Mesendoderm (in vitro differentiated cells): ENCODE measurements at places on chromosomes 2 and 18.
A peak's percentile ranks its signal among the peaks of the same experiment; 100 is the strongest.

GRCh38 chr18:40692871-40693270 lies 1262.2 kb upstream of the PIK3C3 start:
- DNase-seq = no peak

DNA sequence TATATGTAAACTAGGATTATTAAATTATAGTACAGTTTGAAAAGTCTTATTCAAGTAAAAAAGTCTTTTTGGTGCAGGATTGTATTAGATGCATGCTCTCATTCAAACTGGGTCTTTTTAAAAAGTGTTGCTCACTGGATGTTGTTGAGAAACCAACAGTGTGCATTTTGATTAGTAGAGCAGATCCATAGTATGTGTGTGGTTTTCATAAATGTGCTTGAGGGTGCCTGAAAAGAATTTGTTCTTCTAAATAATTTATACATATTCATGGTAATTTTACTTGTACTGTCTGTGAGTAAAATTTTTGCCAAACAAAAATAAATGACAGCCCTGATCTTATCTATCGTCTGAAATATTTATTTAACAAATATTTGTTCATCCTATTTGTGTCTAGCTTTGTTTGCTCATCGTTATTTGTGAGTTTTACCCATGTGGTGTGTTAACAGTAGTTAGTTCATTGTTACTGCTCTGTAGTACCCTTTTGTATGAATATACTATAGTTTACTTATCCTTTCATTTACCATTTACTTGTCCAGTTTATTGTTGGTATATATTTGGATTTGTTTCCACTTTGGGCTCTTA lies 50.4 kb downstream of the PTPN4 start:
- no peak for DNase-seq

GRCh38 chr2:33475224-33476130 lies 972 bp upstream of the RASGRP3 start:
- DNase-seq = peak; percentile 97

- no peak for DNase-seq
Observed at GRCh38 chr2:9401059-9401547, 22.2 kb downstream of the ITGB1BP1 start.

GRCh38 chr2:206713746-206714145 lies 4.5 kb downstream of the DYTN start:
- no peak for DNase-seq

DNA sequence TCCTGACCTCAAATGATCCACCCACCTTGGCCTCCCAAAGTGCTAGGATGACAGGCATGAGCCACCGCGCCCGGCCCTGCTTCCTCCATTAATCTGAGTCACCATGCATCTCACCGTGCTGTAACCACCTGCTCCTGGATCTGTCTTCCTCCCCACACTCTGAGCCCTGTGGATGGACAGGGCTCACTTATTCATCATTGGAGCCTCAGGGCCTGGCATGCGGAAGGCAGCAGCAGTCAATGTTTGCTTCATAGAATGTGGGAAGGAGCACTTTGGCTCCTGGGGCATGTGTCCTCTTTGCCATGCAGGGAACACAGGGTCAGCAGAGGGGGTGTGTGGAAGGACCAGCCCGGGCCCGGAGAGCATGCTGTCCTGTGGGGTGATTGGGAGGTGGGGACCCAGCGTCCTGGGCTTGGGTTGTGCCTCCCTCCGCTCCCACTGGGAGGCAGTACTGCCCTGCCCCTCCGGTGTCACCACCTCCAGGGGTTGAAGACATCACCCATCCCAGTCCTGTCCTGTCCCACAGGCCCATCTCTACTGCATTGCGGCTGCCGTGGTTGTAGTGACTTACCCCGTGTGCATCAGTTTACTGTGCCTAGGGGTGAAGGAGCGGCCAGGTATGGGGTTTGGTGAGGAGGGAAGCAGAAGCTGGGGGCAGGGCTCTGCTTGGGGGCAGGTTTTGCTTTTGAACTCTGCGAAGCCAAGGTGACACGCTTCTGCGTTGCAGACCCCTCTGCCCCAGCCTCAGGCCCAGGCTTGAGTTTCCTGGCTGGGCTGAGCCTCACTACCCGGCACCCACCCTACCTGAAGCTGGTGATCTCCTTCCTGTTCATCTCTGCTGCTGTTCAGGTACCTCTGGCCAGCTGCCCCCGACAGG lies 11.5 kb downstream of the MFSD2B start:
- DNase-seq = peak; percentile 68

GRCh38 chr2:213959589-213959988 lies 451.3 kb upstream of the VWC2L start:
- no peak for DNase-seq

GRCh38 chr2:15546297-15547098 lies 14.6 kb downstream of the NBAS start:
- peak; percentile 8 for DNase-seq

- DNase-seq = no peak
Observed at GRCh38 chr18:76339246-76339620, 155.8 kb downstream of the ZNF516 start.

DNA sequence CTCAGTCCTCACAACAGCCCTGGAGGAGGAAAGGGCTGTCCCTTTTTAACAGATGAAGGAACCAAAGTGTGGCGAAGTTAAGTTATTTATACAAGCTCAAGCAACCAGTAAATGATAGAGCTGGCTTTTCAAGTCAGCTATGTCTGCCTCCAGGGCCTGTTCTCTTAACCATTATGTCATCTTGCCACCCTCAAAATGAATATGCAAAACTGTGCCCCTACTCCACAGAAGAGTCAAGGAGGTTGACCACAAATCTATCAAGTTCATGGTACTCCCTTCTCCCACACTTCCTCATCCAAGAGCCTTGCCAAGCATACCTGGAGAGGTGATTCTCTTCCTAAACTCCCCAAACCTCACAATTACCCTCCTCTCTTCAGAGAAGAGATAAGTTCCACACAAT lies 37.3 kb upstream of the CREB1 start:
- no peak for DNase-seq

DNA sequence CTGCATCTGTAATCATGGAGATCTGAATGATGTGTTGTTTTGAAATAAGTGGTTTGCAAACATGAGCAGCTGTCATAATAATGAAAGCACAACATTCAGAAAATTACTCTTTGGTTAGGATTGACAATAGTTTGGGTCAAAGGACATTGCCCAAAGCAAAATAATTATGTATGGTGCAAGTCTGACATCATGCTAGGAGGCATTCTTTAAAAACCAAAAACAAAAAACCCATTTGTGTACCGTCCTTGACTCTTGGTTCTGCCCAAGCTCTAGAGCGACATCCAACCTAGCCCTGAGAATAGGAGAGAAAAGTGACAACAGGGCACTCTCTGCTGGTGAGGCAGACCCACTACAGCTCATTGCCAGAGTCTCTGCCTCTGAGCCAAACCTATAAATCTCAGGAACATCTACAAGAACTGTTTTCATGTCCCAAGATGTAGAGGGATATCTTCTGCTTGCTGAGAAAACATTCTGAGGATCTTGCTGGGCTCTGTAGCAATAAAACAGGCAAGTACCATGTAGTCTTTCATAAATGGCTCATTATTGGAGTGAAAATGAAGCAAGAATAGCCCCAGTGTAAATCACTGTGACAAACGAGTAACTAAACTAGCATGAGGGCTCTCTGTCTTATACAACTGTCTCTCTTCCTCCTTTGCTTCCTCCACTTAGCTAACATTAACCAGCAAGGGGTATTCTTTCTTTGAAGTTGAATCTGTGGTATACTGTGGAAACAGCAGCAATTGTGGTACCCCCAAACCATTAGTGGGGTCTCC lies 266.8 kb upstream of the CXCR4 start:
- DNase-seq = peak; percentile 66

DNA sequence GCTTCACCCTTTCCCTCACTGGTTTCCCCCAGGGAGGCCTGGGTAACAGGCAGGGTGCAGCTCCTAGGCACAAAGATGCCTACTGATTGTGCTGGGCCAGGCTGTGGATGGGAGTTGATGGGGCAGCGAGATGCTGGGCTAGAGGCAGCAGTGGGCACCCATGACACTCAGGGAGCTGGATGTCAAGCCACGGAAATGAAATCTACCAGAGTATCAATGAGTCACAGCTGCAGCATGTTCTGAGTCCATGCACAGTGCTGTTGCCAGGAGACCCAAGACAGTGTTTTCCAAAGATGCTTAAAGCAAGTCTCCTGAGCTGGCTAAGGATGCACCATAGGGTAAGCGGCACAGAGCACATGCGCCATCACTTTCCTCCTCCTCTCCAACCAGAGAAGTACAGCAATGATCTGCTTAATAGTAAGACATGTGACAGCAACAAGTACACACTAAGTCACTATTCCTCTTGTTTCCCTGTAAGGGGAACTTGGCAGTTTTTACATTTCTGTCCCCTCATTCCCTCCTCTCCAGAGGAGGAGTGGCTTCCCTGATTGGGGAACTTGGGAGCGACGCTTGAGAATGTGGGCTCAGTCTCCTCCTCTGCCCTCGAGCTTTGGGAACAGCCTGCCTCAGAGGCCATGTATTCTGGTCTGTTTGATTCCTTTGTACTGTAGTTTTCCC lies 57.2 kb downstream of the CDC42EP3 start:
- DNase-seq = peak; percentile 27

- no peak for DNase-seq
Observed at GRCh38 chr2:211967234-211967633, 571.4 kb downstream of the ERBB4 start.

DNA sequence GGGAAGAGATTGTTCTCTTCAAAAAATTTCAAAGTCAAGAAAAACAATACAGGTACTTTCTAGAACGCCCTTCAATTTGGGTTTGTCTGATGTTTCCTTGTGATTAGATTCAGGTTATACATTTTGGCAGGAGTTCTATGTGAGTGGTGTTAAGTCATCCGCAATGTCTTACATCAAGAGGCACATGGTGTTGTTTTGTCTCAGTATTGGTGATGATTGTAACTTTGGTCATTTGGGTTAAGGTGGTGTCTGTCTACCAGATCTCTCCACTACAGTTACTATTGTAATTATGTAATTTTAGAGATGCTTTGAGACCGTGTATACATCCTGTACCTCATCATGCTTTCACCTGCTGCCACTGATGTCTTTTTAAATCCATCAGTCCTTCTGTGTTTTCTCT lies 60.3 kb downstream of the TET3 start:
- no peak for DNase-seq

DNA sequence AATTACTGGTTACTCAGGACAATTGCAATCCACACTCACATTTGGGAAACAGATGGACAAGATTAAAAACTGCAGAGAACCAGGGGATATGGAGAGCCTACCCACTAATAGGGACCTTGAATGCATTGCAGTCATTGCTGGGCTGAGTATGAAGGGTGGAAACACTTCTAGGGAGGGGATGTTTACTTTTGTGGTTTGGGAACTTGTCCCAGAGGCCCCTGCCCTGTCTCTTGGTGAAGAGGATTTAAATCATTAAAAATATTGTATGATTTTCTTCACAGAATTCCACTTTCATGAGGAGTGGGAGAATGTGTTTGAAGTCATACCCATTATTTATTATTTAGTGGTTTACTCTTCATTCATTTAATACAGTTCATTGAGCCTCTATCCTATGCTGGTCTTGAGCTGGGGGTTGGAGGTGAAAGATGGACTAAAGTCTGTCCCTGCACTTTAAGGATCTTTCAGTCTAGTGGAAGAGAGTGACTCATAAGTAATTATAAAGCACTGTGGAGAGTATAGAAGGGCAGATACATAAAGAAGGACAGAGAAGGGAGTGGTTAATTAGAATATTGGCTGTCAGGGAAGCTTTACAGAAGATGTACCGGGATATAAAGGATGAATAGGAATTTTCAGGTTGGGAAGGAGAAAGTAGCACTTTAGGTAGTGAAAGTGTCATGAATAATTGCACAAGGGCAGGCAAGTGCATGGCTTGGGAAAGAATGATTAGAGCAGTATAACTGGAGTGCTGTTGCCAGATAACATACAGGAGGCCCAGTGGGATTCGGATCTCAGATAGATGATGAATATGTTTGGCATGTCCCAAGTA lies 313.4 kb downstream of the LPIN1 start:
- no peak for DNase-seq

DNA sequence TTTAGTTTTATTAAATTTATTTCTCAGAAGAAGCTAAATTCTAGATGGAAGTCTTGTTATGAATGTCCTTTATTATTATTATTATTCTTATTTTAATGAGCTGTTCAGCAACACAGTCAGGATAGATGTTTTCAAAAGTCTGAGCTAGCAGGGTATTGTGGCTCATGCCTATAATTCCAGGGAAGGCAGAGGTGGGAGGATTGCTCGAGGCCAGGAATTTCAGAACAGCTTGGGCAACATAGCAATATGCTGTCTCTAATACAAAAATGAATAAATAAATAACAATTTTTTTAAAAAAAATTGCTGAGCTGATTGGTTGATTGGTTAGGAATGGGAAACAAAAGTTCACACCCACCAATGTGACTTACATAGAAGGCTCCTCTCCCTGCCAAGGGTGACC lies 274.1 kb upstream of the CYRIA start:
- no peak for DNase-seq

DNA sequence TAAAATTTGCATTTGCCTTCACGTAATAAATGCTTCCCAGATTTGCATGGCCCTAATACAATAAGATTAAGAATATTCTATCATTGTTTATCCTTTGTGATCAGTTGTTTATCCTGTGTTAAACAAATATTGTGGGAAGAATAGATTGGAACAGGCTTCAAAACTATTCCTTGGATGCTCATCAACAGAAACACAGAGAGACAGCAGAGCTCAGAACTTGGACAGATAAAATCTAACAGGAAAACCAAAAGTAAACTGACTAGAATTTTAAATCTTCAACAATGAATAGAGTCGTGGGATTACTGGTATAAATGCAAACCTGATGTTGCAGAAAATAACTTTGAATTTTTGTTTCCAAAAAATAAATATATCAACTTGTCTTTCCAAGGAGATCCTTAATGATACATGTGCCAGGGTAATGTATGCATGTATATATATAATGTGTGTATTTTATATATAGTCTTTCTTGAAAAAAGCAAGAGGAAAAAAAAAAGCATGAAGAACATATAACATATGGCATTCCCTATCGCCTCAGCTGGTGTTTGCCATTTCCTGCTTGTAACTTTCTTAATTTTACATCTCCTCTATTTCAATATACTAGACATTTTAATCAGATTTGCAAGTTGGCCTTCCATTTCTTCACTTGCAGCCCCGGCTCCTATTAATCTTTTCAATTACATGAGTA lies 59.9 kb upstream of the TANK start:
- DNase-seq = no peak

GRCh38 chr18:44130376-44130942 lies 550.2 kb upstream of the SETBP1 start:
- DNase-seq = peak; percentile 64

DNA sequence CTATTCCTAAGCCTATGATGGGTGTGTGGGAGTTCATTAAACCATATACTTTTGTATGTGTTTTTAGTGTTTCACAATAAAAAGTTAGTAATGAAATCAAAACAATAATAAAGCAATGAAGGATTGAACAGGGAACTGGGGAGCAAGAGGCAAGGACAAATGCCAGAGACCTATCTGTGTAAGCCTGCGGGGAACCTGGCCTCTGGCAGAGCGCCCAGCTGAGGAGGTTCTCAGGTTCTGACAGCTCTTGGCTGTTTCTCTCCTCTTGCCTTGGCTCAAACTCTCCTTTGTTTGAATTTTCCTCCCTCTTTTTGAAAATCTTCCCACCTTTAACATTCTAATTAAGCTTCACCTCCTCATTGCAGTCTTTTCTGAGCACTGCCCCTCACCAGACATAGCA lies 200.0 kb upstream of the NCKAP5 start:
- DNase-seq = no peak

GRCh38 chr18:80006724-80007123 lies 18.4 kb upstream of the TXNL4A start:
- no peak for DNase-seq
